Choroid plexus epithelial cell (primary cell): ENCODE measurements at places on chromosomes 4 and X.

GRCh38 chr4:143399113-143399949 lies 62.7 kb downstream of the GAB1 start:
- DNase-seq = peak; percentile 52

DNA sequence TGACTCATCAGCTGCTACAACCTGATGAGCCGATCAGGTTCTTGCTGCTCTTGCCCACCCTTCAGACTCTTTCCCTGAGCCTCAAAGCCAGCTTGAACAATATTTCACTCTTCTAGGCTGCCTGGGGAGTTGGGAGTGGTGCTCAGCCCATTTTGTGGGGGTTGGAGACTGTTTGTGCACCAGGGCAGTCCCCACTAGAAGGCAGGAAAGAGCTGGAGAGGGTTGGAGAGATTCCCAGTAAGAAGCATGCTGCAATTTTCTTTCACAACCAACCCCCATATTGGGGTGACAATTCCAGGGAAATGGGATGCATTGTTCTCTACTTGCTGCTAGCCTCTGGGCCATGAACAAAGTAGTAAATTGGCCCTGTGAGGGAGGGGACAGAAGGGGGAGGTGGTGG lies 44.1 kb downstream of the SLC16A2 start:
- DNase-seq = peak; percentile 30

GRCh38 chr4:172830295-172830764 lies 338.3 kb upstream of the GALNT7 start:
- peak; percentile 40 for DNase-seq

- DNase-seq = no peak
Observed at GRCh38 chr4:112075906-112076305, 69.3 kb upstream of the FAM241A start.

GRCh38 chr4:10526429-10527222 lies 69.4 kb upstream of the ZNF518B start:
- no peak for DNase-seq

DNA sequence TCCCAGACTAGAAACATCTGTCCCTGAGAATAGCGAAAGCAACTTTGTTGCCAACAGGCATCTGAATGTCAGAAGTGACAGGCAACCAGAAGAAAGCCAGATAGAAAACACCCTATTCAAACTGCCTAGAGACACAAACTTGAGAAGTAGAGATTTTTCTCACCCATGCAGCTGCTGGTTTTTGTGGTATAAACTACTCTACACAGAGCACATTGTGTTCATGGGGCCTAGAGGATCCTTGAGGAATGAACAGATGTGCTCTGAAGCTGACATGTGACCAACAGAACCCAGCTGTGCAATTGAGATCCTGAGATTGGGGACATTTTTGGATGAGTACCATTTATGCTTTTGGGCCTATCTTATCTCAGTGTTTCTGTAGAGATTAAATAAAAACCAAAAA lies 63.6 kb upstream of the NRK start:
- DNase-seq = no peak

DNA sequence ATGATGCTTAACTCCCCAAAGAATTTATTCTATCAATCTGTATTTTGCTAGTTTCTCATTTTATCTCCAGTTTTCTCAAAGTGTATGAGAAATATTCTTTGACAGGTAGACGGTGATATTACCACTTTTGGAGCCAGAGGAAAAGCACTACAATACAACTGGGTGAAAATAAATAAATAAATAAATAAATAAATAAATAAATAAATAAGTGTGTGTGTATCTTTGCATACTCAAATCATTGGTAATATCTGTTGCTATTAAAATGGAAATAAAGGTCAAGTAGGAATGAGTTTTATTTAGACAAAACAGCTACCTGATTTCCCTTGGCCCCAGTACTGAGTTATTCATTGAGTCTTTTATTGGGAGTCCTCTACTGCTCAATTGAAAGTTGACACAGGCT lies 114.3 kb downstream of the RBMX2 start:
- DNase-seq = no peak

DNA sequence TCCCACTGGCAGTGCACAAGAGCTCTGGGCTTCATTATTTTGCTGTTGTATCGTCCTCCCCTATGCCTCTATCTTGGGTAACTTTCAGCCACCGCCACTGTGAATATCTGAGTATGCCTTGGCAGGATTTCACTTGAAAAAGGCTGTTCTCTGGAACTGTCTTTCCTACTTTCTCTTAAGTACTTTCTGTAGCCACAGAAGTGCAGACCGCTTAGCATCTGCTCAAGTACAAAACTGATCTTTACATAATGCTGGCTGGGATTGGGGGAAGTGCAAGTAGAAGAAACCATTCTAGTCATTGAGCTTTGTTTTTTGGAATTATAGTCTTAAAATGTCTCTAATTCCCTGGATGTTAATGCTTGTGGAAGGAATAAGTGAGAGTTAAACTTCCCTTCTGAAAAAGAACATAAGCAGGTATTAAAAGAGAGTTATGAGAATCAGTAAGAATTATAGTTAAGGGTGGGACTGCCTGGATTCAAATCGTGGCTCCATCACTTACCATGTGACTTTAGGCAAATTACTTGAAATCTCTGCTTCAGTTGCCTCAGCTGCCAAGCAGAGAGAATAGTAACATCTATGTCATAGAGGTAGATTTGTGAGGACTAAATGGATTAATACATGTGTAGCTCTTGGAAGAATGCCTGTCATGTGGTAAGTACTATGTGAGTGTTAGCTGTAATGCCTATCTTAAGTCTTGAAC lies 77.5 kb downstream of the MID1IP1 start:
- no peak for DNase-seq

GRCh38 chrX:18174971-18175370 lies 45.7 kb downstream of the BEND2 start:
- no peak for DNase-seq

- DNase-seq = no peak
Observed at GRCh38 chr4:53376900-53377299, 541 bp upstream of the FIP1L1 start.

DNA sequence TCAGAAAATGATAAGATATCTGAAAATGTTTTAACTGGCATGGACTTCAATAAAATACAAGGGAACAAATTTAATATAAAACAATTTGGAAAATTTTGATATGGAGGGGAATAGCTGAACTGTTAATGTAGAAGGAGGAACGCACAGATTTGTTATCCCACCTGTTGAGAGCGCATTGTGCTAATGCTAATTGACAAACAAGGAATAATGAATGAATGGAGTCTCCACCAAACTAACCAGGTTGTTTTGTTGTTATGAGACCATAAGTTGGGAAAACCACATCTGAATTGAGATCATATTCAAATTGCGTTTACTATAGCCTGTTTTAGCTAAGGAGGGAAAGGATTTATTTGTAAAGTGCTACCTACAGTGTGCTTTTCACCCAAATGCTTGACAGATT lies 195.6 kb downstream of the ADGRL3 start:
- no peak for DNase-seq

DNA sequence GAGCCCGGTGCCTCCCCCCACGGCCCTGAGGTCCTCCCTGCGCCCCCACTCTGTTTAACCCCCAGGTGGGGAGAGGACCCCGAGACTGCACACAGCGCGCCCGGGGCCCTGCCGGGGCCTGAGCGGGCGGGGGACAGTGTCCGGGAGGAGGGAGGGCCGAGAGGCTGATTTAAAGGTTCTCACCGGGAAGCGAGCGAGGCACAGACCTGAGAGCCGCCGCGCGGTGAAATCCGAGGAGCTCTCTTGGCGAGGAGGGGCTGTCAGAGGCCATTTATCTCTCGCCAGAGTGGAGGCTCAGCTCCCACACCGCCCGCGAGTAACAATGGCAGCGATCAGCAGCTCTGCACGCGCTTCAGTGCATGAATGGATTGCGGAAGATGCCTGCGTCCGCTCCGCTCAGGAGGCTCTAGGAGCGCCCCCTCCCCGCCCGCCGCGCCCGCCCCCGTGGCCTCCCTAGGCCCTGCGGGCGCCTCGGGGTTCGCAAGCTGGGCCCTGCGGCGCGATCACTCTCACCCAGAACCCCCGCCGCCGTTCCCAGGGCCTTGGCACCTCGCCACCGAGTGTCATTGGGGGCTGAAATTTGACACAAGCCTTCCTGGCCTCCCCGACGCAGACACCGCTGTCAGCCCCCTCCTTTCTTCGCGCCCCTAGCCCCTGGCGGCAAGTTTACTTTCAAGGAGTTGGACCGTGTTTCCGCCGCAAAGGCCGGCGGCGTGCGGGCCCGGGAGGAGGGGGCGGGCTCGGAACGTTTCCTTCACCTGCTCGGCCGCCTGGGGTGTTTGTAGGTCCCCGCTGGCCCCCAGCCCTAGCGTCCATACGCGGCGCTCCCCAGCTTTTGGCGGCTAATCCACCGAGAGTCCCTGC lies 48.7 kb upstream of the BCOR start:
- DNase-seq = peak; percentile 49

DNA sequence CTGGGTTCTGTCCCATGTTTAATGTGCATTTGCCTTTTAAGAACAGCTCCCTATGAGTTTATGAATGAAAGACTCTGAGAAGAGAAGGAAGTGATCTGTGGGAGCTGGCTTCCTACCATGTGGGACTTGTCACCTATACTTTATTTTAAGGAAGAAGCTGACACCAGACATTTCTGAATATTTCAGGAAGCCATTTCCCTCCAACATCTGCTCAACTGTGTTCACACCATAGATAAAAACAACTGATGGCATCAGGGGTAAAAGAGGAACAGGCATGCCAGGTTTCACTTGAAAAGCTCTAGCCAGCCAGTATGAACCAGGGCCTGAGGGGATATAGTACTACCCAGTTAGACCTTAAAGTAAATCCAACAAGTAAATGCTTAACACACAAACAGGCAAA lies 116.0 kb downstream of the COL4A6 start:
- no peak for DNase-seq

- DNase-seq = peak; percentile 61
Observed at GRCh38 chr4:11424000-11424399, 4.7 kb downstream of the HS3ST1 start.

DNA sequence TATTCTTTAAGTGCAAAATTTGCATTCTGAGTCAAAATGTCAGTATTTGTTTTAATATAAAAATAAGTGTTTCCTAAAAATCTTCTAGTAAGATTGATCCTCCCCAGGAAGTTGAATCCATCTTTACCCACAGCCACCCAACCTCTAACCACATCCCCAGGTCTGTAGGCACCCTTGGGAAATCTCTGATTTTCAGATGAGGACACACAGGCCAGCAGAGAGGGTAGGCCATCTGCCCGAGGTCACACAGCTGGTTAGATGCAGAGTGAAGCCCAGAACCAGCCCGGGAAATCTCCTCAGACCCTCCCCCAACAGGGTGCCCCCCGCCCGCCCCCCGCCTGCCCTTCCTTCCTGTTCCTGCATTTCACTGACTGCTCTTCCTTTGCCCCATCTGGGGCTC lies 277.5 kb downstream of the FBXW7 start:
- no peak for DNase-seq
